Thoracic aorta (tissue), 2 donors: ENCODE measurements at places on chromosomes 2 and 18. TPM values are rescaled to one million over a fixed set of nuclear protein-coding genes. Genes with fewer than 3 reads are reported as not detected.

Gene POTEC
- total RNA-seq = not detected

Gene PLCD4
- 8.3 TPM for total RNA-seq

Gene IL1RL1
- 32.8 TPM for total RNA-seq

Gene SCYGR4
- total RNA-seq = not detected

Gene GAREM2
- 2.3 TPM for total RNA-seq

Gene UGT1A4
- not detected for total RNA-seq

Gene ABCG8
- total RNA-seq = not detected

Gene RGPD3
- 1.1 TPM for total RNA-seq

Gene SPC25
- not detected for total RNA-seq

Gene SLC14A1
- total RNA-seq = 86.2 TPM

Gene CD8A
- 3.4 TPM for total RNA-seq

GRCh38 chr2:168056242-168056787 lies 191.1 kb downstream of the STK39 start:
- DNase-seq = no peak

- DNase-seq = peak; percentile 93
Observed at GRCh38 chr2:20421988-20422370, 24.9 kb upstream of the RHOB start.

- no peak for DNase-seq
Observed at GRCh38 chr2:2879781-2880180, 497.8 kb downstream of the EIPR1 start.

DNA sequence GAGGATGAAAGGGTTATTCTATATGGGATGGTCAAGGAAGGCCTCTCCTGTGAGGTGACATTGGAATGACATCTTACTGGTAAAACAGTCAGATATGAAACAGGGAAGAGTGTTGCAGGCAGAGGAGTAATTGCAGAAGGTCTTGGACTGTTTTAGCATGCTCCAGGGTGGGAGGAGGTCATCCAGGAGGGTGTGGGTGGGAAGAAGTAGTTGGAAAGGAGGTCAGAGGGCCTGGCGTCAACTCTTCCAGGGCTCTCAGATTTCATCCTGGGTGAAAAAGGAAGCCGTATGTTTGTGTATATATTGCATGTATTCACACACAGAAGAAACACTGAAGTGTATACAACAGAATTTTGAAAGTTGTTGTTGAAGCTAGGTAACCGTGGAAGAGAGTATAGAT lies 48.2 kb downstream of the ATP9B start:
- DNase-seq = no peak

- no peak for DNase-seq
Observed at GRCh38 chr18:36075862-36076587, 8.7 kb upstream of the RPRD1A start.

GRCh38 chr2:66919286-66919685 lies 477.8 kb upstream of the ETAA1 start:
- DNase-seq = no peak

GRCh38 chr2:2581331-2582159 lies 250.5 kb upstream of the MYT1L start:
- no peak for DNase-seq

- no peak for DNase-seq
Observed at GRCh38 chr2:95010126-95010525, 15.4 kb upstream of the MAL start.

DNA sequence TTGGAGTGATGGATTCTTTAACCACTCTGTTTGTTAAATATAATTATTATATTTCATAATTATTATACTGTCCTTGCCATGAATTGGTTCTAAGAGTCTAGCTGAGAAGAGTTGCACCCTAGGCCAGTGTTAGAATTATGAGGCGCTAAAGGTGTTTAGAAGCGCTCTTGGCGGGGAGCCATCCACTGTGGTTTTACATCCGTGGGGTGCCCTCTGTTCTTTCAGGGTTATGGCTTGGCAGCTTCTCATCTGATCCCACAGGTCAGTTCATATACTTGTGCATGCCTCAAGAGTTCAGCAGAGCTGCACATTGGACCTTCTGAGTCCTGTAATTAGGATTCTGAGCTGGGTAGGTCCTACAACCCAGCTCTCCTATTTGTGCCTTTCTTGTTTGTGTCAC lies 9.1 kb downstream of the ASAP2 start:
- DNase-seq = no peak

GRCh38 chr2:167861574-167862193 lies 385.7 kb downstream of the STK39 start:
- DNase-seq = no peak

DNA sequence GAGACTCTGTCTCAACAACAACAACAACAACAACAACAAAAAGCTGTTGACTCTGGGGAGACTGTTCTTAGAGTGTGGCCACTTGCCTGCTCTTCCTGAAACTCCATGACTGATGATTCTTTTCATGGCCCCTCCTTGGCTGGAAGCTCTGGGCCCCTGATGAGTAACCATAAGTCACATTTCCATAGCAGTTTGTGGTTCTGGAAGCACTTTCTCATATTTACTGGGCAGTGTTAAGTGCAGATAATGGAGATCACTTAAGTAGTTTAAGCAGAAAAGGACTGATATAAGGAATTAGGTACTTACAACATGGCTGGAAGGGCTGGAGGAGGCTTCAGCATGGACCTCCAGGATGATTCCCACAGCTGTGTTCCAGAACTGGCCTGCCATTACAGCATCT lies 147.3 kb upstream of the DLX2 start:
- DNase-seq = no peak

GRCh38 chr2:57760381-57760801 lies 286.2 kb upstream of the VRK2 start:
- no peak for DNase-seq

GRCh38 chr18:75108579-75109318 lies 100.2 kb downstream of the PTGR3 start:
- DNase-seq = no peak

DNA sequence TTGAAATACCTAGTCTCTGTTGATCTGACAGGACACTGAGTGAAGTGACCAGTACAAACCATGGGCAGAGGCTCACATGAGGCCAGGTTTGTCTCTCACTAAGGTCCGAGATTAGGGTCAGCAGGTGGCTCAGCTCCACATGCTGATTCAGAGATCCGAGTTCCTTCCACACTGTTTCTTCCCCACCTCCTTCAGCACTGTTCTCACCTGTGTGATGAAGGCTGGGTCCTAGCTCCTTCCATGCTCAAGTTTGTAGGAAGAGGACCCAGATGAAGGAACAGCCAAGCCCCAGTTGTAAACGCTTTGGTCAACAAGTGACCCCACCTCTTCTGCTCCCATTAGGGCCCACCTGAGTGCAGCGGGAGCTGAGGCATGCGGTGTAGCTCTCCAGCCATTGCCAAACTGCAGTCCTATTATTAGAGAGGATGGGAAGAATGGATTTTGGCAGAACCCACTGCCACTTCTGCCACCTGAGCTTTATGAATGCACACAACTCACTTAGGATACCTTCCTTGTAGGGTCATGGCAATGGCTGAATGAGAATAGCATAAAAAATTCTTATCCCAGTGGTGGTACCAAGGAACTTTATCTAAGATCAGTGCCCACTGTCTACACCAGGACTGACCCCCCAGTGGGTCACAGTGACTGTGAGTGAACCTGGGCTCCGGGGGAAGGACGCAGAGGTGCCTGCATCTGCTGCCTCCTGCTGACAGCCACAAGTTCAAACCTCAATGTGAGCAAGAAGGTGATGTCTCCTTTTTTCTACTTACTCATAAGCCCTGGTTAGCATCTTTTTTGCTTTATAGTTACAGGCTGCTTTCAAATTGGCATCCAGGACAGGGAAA lies 324.8 kb upstream of the HS6ST1 start:
- no peak for DNase-seq

GRCh38 chr2:237594514-237594871 lies 4.0 kb upstream of the RAB17 start:
- DNase-seq = no peak

- no peak for DNase-seq
Observed at GRCh38 chr18:28635530-28635929, 458.6 kb upstream of the CDH2 start.

GRCh38 chr2:126859631-126860030 lies 39.1 kb upstream of the TEX51 start:
- no peak for DNase-seq

DNA sequence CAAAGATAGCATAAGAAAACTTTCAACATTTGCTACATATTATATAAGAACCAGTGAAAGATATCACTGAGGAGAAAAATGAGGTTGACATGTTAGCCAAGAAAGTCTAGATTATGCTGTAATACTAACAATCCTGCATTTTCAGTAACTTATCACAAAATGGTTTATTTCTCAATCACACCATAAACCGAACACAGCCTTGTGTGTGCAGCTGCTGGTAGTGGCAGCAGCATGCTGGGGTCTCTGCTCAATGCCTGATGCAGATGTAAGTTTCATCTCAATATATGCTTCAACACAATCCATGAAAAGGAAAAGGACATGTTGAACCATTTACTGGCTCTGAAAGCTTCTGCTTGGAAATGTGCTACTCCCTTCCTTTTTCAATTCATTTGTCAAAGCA lies 376.3 kb downstream of the GPD2 start:
- no peak for DNase-seq

GRCh38 chr2:222561817-222562645 lies 93.9 kb downstream of the FARSB start:
- DNase-seq = no peak

DNA sequence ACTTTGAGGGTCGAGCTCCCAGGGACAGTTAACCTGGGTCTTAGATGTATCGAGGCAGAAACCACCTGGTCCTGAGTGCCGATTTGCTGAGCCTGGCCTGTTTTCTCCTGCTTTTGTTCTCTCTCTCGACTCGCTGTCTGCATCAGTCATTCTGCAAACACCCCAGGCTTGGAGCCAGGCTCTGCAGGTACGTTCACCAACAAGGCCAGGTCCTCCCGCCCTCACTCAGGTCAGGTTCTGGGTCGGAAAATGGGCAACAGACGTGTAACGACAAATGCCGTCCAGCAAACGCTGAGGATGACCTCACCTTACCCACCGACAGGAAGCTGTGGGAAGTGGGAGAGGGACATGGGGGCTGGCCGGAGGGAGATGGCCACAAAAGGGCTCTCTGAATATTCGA lies 57.7 kb upstream of the PXDN start:
- DNase-seq = no peak

- DNase-seq = no peak
Observed at GRCh38 chr2:39902103-39902502, 123.0 kb upstream of the THUMPD2 start.

DNA sequence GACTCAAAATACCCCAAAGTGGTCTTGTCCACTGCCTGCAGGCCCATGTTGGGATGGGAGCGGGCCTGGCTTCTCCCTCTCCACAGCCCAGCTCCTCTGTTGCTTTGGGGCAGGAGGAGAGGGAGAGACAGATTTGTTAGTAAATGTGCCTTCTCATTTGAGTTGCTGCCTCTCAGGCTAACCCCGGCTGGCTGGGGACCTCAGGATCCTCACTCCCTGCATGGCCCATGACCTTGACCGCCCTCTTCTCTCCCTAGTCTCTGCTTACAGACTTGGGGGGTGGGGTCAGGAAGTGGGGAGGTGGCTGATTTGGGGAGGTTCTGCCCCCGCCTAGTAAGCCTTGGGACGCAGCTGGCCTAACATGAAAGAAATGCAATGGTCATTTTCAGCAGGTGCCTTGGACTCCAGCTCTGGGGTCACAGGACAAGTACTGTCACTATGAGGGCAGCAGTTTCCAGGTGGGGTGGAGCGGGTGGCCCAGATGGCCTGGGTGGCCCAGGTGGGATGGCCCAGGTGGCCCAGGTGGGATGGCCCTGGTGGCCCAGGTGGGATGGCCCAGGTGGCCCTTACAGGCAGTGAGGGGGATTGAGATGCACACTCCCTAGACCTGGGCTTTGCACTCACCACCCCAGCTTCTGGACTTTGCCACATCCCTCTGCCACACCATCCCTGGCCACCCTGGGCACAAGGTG lies 24.1 kb downstream of the HJURP start:
- DNase-seq = no peak
